Uterine smooth muscle cell (primary cell): ENCODE measurements at places on chromosomes 5 and 9. TPM values are rescaled to one million over a fixed set of nuclear protein-coding genes. Genes with fewer than 3 reads are reported as not detected.

The MCIDAS gene
- total RNA-seq = not detected in 2 replicates

The TAS2R1 gene
- not detected in 2 replicates for total RNA-seq

The FBP1 gene
- not detected in 2 replicates for total RNA-seq

The HSPB3 gene
- total RNA-seq = 0.25 and 1.8 TPM in 2 replicates

The FOXD4L3 gene
- total RNA-seq = not detected in 2 replicates

The IL4 gene
- total RNA-seq = not detected in 2 replicates

The UBTD2 gene
- total RNA-seq = 21.7 and 25.4 TPM in 2 replicates

The TMEM215 gene
- total RNA-seq = under 0.01 TPM in 1 of 2 replicates, not detected in the other

The DEPDC1B gene
- total RNA-seq = 4.2 and 20.7 TPM in 2 replicates

The PDE6A gene
- not detected in 2 replicates for total RNA-seq

The GABRA1 gene
- not detected in 2 replicates for total RNA-seq

The CDC20B gene
- total RNA-seq = under 0.01 and 0.22 TPM in 2 replicates

The CMYA5 gene
- total RNA-seq = 3.0 and 3.7 TPM in 2 replicates
